ENCODE measurements at places on chromosomes 11 and 22.

GRCh38 chr22:22386602-22387385 is 121.7 kb downstream of the ZNF280B start:
- no peak for DNase-seq

DNA sequence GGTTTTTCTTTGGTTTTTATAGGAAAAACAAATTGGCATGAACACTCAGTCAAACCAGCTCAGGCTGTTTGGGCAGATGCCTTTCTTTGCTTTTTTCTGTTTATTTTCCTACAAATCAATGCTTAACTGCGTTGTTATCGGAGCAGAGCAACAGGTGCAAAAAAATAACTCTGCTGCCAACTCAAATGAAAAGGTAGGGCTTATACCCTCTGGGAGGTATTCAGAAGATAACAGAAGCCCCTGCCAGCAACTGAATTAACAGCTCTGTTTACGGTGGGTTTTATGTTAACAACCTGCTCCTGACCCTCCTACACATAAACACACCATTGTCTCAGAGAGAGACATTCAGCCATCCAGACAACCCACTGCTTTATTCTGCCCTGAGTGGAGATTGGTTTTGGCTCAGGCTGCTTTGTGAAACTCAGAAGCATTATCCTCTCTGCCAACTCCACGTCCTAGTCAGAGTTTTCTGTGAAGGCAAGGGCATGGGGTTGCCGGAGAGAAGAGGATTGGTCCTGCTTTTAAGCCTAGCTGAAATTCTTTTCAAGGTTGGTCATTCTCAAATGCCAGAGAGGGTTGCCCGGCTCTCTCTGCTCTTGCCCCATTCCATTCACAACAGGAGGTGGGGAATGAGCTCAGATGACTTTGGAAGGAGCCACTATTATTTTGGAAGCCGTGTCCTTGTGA is 11.4 kb downstream of the EHF start:
- no peak for DNase-seq

- no peak for DNase-seq
Observed at GRCh38 chr22:27438271-27438980, 363.1 kb downstream of the MN1 start.

GRCh38 chr22:50308986-50309600 is 1.6 kb upstream of the PLXNB2 start:
- no peak for DNase-seq

DNA sequence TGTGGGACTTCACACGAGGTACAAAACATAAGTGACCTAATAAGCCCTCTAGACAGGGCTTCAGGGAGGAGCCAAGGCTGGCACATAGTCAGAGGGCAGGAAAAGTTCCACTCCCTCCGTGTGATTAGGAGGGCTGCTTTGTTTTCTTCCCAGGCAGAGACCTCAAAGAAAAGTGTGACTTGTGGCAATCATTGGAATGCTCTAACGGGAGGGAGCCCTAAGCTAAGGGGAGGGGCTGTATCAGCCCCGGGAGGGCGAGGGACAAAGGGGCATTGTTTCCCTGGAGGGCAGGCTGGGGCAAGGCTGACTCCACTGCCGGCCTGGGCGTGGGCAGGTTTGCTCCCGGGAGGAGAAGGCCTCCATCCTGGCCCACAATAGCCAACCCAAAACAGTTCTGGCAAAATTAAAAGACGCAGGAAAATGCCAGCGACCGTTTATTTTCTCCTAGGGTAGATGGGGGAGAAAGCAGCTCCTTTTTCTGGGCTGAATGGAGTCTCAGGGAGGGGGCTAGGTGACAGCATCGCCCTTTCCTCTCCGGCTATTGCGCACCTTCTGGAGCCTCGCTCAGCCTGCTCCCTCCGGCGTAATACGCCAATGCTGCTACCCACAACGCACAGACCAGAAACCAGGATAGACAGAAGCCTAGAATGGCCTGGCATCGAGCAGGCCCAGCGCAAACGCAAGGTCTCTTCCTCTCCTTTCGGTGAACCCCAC is 60.2 kb downstream of the ENDOD1 start:
- DNase-seq, result peak; percentile 53

GRCh38 chr11:55966391-55966790 is 3.4 kb downstream of the OR10AG1 start:
- DNase-seq, result no peak

GRCh38 chr11:45102810-45103621 is 43.4 kb upstream of the PRDM11 start:
- DNase-seq, result peak; percentile 77
